ENCODE measurements at places on chromosomes 6 and 20.

- no peak for DNase-seq
These were observed 70.9 kb downstream of the BMP7 start for GRCh38 chr20:57195469-57196100.

GRCh38 chr20:58559368-58559729 lies 44.1 kb upstream of the APCDD1L start:
- DNase-seq, result no peak

- DNase-seq, result no peak
These were observed 7.6 kb downstream of the SLC44A4 start for GRCh38 chr6:31871046-31871659.

GRCh38 chr6:148427333-148427732 lies 84.7 kb downstream of the SASH1 start:
- DNase-seq, result no peak

- DNase-seq, result no peak
These were observed 175.4 kb downstream of the IBTK start for GRCh38 chr6:82072121-82072521.

GRCh38 chr6:169425628-169426370 lies 172.2 kb upstream of the THBS2 start:
- no peak for DNase-seq

DNA sequence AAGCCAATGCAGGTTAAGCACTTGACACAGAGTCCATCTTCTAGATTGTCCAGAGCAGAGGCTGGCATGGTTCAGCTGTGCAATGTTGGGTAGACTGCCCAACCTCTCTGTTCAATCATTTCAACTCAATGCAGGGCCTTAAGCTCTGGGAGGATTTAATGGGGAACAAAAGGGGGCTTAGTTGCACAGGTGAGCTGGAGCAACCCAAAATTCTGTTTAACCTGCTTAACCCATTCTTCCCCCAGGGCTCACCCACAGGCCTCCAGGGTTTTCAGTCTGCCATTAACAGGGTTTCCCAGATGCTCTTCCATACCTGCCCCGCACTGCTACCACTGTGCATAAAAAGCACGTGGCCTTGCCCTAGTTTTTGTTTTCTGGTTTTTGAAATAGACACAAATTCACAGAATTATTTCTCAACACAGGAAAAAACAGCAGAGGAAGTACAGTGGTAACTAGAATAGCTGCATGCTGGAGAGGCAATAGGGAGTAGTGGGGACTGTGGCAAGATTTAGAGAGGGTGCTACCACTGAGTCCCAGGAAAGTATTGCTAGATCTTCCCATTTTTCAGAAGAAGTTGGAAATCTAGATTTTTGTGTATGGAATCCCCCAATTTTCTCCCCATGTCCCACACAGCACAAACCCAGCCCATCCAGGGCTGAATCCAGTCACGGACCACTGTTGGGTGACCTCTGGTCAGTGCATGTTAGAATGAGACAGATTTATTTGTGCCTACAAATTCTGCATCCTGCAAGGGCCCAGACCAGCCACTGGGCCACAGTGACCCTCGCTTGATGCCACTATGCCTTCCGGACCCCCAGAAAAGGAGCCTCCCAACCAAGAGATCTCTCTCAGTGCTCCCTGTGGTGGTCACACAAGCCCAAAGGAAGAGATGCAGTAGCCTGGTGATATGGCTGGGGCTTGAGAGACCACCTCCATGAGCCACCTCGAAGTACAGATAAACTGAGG lies 4.6 kb downstream of the PTGIS start:
- no peak for DNase-seq

DNA sequence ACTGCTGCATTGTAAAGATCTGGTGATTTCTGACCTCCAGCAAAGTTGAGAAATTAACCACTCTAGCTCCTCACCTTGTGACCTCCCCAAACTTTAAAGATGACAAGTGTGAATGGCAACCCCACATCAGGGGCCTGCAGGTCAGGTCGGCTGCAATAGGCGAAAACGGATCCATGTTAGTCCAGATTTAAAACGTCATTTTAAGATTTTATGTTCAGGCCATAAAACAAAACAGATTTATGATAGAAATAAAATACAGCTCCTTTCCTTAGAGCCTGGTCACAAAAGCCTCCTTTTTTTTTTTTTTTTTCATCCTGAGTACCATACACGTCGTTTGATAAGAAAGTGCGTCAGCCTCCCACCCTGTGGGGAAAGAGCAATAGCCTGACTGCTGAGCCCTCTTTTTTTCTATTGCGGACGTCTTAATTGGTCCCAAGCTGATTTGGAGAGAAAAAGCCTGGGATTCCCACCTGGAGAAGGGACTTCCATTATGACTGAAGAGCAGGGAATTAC lies 519.2 kb upstream of the NOX3 start:
- DNase-seq, result no peak

GRCh38 chr6:36160147-36160760 lies 29.9 kb downstream of the MAPK13 start:
- DNase-seq, result no peak

DNA sequence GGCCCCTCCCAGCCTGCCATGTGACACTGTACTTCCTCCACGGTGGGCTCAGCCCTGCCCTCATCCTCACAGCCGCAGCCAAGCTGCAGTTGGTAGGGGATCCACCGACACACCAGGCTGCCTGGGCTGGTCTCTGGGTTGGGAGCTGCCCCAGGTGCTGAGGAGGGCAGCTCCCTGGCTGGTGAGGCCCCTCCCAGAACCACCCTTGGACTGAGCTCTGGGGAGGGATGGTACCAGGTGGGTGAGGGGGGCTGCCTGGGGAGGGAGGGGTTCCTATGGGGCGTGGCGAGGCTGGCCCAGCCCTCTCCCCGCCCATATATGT lies 185 bp upstream of the TNFRSF6B start:
- no peak for DNase-seq

- DNase-seq, result no peak
These were observed 227.9 kb downstream of the EYA2 start for GRCh38 chr20:47122560-47122959.

GRCh38 chr6:44618371-44618770 lies 230.9 kb downstream of the CDC5L start:
- no peak for DNase-seq

DNA sequence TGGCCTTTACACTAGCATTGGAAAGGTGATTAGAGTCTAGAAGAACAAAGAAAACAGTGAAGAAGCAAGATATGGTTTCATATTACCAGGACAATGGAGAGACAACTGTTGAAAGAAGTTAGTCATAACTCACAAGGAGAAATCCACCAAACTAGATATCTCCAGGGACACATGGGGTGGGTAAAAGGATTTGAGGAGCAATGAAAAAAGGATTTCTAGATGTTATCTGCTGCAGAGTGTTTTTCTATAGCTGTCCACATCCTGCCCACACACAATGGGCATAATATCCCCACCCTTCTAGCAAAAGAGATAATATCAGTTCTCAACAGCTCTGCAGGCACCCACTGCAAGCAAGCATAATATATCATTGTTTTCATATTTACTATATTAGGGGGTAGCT lies 303.1 kb downstream of the HAO1 start:
- DNase-seq, result no peak

- DNase-seq, result no peak
These were observed 10.5 kb upstream of the SCUBE3 start for GRCh38 chr6:35203152-35203670.

DNA sequence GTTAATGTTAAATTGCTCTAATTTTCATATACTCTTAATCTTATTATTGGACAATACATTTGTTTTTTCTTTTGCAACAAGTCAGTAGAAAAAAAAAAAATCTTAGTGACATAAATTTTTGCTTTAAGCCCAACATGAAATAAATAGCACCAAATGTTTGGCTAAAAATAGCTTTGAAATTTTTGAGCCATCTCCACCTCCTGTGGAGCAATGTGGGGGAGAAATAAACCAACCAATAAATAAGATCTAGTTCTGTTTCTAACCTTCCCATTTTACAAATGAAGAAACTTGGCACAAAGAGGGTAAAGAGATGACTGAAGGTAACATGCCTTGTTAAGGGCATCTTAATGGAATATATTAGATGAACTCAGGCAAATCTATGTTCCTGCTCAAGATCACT lies 91.4 kb downstream of the PRKN start:
- DNase-seq, result no peak

GRCh38 chr6:5119090-5119951 lies 34.2 kb downstream of the PPP1R3G start:
- no peak for DNase-seq

DNA sequence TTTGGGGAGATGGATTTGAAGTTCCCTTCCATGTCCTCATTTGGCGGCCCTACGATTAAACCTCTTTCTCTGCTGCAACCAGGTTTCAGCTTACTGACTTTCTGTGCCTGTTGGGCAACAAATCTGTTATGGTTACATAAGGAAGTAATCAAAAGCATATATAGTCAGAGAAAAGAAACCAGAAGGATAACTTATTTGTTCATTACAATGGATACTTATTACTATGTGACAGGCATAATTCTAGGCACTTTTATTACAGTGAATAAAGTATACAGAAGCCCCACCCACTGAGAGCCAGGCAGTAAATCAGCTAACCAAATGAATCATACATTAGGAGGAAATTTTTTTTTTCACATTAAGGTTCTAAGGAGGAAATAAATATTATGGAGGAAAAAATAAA lies 9.6 kb upstream of the TRIM31 start:
- no peak for DNase-seq

DNA sequence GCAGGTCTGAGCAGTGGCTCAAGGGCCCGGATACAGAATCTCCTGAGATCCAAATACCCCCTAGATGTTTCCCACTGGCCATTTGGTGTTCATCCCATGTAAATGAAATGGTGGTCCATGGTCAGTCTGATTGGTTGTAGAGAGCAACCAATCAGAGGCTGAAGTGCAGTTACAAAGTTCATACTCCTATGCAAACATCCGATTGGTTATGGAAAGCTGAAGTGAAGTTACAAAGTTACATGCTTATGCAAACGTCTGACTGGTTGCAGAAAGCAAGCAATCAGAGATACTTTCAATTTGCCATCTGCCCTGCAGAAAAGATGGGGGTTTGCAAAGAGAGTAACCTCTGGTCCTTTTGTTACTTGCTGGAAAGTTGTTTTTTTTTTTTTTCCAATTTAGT lies 313.6 kb downstream of the CDKAL1 start:
- no peak for DNase-seq

GRCh38 chr20:62114894-62115293 lies 7.4 kb upstream of the LSM14B start:
- no peak for DNase-seq

DNA sequence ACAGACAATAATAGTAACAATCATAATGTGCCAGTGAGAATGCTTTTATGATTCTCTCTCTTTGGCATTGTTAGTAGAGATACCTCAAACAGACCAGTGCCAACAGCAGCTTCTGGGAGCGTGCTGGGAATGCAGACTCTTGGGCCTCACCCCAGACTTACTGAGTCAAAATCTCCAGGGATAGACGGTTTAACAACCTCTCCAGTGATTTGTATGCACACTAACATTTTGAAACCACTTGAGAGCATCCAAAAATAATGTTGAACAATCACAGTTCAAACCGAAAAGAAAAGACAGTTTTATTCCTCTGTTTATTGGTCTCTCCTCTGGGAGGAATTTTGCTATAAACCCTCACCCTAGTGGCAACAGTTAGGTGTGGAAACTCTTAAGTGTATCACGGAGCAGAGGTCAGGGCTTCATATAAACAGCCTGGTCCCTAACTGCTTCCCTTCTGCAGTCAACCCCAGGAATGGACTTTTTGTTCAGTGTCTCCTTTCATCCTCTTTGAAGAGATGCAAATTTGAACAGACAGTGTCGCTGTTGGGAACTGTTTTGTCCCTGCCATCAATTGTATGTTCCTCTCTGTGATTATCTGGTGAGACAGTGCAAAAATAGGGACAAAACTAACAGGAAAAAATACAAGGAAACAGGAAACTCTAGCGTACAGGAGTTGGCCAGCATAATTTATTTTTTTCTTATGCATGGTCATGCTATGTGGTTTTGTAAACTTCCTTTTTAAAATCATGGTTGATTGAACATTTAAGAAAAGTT lies 162.4 kb upstream of the BTBD3 start:
- no peak for DNase-seq

DNA sequence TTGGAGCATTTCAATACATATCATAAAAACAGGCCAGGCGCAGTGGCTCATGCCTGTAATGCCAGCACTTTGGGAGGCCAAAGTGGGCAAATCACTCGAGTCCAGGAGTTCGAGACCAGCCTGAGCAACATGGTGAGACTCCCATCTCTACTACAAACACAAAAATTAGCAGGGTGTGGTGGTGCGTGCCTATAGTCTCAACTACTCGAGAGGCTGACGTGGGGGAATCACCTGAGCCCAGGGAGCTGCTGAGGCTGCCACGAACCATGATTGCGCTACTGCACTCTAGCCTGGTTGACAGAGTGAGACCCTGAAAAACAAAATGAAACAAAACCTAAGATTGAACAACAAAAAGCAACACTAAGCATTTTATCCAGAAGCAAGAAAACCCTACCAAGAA lies 47.2 kb downstream of the BACH2 start:
- no peak for DNase-seq

DNA sequence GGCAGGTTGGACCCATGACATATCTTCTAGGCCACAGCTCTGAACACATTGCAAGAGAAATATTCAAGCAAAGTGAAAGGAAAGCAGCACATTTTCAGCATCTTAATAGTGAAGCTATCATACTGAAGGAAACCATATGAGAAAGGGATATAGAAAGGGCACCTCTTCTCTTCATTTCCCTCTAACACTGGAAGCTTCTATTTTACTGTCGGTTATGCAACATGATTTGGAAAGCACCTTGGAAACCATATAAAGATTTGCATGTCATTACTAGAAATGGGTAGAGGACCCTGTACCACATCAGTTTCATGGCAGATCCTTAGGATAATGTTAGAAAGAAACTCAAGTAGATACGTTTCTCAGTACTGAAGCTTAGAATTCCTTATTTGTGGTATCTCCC lies 70.5 kb upstream of the HMGN3 start:
- no peak for DNase-seq

DNA sequence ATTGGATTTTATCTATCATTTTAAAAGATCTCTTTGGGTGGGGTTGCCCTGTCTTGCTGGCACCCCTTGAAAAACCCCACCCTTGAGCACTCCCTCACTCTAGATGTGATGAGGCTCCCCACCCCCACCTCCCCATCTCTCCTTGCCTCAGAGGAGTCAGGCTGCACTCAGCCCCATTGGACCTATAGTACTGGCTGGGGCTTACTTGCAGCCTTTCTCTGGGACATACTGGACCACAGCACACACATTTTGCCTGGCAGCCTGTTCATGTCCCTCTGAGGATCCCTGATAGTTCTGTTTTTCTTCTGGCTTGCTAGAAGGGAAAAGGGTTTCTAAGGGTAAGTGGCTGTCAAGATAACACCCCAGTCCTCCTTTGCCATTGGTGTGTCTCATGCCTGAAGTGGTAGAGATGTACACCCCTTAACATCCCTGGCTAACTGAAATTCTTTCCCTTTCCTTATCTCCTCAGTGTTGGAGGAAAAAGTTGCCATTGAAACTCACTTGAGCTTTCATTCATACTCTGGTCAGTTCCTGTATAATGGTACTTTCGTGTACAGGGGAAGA lies 553.4 kb upstream of the CITED2 start:
- no peak for DNase-seq

DNA sequence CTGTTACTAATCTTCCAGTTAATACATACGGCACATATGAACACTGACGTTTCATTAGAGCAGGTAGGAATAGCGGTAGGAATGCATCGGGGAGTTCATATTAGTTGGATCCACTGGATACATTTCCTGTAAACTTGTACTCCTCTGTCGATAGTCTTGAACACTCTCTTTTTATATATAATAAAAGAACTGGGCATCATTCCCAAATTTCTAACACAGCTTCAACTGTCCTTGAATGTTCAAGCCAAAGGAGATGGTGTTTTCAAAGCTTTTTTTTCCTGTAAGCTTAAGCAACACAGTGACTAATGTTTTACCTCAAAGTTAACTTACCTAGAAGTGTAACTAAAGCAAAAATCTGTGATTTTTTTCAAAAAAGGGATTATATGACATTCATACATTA lies 195.3 kb downstream of the UTRN start:
- DNase-seq, result no peak

- no peak for DNase-seq
These were observed 341.1 kb downstream of the NRN1 start for GRCh38 chr6:5665667-5666066.
